CD8-positive, alpha-beta T cell (primary cell): ENCODE measurements at places on chromosomes 7 and 10.

GRCh38 chr10:101188942-101189341, 40.3 kb downstream of the LBX1 start:
- DNase-seq: no peak

DNA sequence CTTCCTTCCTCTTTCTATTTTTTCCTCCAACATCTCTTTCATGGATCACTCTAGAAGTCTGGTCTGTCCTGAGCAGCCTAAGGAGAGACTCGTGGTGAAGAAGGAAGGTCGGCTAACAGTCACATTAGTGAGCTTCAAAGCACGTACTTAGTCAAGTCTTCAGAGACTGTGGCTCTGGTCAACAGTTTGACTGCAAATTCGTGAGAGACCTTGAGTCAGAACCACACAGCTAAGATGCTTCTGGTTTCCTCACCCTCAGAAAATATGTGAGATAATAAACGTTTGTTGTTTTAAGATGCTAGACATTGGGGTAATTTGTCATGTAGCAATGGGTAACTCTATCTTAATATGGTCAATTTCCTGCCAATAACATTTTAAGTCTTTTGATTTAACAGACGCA, 126.2 kb upstream of the LRRN3 start:
- no peak for DNase-seq

- no peak for DNase-seq
Observed at GRCh38 chr7:45595809-45596664, 21.9 kb downstream of the ADCY1 start.

DNA sequence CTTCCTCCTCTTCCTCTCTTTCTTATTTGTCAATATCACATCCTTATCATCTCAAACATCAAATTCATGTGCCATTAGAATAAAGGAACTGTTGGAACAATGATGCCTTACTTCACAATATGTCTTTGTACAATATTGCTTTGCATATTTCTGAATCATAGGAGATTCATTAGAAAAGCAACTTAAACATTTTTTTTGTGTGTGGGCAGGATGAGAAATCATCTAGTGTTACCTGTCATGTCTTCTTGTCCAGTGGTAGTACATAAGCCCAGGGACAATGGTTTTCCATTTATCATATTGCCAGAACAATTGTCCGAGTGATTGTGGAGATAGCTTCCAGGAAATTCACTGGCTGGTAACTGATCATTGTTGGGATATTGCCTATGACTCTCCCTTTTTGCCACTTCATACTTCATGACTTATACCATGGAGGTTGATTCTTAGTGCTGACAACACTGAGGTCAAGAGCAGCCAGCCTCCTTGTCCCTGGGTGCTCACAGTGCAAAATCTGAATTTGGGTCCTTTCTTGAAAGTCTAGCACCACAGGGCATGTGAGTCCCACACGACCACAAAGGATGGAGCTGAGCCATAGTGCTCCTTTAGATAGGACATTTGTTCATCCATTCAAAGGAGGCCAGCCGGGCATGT, 215.0 kb downstream of the MDFIC start:
- no peak for DNase-seq

DNA sequence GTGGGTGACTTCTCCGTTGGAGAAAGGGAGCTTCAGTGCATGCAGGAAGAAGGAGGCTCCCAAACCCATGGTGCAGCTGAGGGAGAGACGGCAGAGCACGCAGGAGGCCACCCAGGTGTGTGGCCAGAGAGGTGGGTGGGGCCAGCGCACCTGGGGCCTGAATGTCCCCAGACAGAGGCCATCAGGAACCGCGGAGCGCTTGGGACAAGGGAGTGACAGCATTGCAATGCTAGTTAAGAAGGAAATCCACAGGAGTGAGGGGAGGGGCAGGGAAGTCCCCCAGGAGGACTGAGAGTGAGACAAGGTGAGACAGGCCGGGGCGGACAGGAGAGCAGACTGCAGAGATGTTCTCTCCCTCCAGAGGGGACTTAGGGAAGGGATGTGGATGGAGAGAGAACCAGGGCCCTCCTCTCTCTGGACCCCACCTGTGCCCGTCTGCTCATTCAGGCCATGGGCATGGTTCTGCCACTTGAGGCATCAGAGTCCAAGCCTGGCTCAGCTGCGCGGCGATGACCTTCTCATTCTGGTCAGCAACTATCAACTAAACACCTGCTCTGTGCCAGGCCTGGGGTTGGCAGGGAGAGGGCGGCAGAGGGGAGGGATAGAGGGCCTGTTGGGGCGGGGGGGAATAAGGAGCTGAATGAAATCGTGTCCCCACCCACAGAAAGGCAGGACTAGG, 69.4 kb upstream of the COL13A1 start:
- no peak for DNase-seq

DNA sequence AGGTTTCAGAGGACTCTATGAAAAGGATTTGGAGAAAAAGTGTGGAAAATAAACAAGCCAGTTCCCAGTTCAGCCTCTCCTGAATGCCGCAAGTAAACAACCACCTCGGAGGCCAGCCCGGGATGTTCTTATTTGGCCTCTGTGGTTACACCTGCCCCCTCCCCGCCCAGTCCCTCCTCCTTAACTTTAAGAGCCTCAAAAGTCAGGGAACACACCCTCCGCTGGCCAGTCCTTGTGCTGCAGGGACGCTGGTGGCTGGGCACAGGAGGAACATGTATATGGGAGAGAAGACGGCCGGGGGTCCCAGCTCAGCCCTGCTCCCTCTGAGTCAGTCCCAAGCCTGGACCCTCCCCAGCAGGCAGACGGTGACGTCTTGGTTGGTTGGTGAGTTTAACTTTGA, 6.1 kb downstream of the CHST3 start:
- DNase-seq: no peak

DNA sequence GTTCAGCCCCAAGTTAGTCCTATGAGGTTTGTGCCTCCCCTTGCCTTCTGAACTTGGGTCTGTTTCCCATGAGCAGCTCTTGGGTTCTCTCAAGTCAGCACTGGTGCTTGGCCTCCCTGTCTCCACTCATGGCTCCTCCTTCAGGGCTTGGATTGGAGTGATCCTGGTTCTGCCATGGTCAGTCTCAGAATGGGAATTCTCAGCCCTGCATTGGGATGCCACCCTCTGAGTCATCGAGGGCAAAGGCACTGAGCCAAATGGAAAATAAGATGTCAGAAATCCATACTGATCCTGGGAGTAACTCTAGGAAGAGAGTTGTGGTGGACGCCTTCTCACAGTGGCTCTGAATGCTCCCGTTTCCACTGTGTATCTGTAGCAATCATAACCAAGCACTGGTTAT, 233.4 kb upstream of the HABP2 start:
- DNase-seq: no peak

DNA sequence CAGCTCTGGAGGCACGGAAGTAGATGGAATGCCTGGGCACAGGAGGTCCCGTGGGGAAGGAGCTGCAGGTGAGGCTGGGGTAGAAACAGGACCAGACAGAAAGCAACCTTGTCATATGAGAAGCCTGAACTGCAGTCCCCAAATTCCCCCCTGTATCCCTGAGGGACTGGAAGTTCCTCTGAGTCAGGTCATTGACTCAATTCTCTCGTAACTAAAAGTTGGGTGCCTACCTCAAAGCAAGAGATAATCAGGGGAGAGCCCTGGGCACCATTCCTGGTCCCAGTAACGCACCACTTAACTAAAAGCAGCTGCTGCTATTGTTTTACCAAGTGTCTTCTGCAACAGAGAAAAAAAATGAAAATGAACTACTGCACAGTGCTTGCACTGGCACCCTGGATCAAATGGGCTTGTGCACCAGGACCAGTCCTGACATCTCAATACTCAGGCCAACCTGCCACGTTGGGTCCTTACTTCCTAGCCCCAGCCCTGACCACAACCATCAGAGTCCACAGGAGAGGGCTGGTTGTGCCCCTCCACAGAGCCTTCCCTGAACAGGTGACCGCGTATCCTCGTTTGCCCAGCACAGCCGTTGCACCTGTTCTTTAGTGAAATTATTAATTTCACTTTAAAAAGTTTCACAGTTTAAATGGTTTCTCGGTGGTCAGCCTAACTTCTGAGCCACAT, 79.3 kb downstream of the GRID1 start:
- DNase-seq: no peak
